Putamen (tissue), 1 donor: ENCODE measurements at places on chromosomes 12 and 14.

DNA sequence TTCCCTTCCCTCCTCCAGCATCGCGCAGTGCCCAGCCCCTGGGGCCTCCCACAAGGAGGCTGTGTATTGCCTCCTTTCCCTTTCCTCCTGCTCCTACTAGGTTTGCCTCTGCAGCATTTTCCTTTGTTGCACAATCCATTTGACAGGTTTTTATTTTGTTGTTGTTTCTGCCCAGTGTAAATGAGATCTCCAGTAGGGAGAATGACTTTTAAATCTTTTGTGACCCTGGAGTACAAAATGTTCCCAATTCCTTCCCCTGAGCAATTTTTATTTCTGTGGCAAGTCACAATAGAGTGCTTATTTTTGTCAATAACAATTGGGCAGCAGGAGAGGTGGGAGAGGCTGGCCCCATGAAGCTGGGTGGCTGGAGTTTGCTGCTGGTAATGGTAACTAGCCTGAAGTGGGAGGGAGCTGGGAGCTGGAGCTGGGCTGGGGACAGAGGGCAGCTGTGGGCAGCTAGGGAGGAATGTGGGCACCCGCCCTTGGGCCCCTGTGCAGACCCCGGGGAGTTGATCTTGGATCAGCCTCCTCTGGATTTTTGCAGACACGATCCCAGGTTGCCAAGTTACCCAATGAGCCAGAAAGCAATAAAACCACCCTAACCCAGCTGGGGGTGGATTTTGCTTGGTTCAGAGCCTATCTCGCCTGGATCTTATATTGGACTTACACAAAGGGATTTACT is 160.1 kb downstream of the KTN1 start:
- DNase-seq = no peak

DNA sequence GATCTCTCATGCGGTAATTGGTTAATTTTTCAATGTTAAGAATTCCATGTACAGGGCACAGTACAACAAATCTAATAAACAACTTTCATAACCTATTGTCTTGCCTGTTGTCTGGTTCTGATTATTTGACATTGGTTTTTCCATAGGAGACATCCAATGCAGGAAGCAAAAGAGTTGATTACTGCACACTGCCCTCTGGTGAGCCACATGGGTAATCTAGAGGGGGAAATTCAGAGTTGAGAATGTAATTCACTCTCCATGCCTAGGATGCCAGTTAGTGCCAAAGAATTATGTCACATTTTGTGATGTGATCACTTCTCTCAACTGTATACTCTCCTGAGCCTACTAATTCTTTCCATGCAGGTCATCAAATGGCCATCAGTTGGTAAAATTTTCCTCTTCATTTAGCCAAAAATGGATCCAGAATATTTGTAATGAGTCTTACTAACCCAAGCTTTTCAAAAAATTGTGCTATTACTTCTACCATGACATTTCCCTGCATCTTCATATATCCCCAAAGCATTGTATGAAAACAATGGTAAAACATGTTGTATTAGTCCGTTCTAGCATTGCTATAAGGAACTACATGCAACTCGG is 17.7 kb upstream of the CCDC91 start:
- no peak for DNase-seq

GRCh38 chr14:56579345-56580220 is at the start of gene TMEM260:
Gene TMEM260 (plus strand): TSS chr14:56579798. CDS start chr14:56579915, 117 bp downstream.
- peak; percentile 87 for DNase-seq

DNA sequence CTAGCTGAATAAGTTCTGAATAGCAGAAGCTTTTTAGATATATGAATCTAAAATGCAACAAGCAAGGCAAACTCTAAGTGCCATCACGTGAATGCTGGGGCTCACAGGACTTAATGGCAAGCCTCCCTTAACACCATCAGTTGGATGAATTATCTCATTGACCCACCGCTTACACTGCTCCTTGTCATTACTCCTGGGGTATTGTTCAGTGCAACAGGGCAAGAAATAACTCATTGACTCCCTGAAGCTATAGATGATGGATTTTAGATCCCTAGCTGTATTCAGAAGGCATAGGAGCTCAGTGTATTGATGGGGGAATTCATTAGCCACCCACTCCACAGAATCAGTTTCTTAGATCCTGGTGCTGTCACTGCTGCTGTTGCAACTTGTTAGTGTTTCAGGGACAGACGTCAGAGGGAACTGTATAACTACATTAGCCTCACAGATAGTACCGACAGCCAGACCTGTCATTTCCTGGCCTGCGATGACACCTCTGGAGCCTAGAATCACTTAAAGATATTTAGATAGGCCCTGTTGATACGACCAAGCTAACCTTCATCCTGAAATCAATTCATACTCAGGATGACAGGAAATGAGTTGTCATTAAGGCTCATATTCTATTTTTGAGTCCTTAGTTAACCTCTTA is 735.3 kb downstream of the DIO2 start:
- peak; percentile 43 for DNase-seq

DNA sequence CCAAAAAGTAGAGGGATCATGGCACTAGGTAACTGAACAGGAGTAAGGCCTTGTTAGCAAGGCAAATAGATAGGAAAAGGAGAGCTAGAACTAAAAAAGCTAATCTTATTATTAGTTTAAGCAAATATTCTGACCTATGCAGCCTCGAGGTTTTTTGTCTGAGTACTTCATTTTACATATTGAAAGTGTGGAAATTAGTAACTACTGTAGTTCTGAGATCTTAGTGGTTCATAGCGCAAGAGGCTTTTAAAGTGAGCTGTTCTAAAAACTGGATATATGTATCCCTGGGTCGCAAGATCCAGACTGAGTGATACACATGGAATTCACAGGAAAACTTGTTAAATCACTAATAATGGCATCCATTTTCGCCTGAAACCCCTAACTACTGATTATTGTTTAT is 411.0 kb upstream of the SOX5 start:
- no peak for DNase-seq

GRCh38 chr12:111677186-111677585 is 8.6 kb downstream of the BRAP start:
- peak; percentile 45 for DNase-seq

DNA sequence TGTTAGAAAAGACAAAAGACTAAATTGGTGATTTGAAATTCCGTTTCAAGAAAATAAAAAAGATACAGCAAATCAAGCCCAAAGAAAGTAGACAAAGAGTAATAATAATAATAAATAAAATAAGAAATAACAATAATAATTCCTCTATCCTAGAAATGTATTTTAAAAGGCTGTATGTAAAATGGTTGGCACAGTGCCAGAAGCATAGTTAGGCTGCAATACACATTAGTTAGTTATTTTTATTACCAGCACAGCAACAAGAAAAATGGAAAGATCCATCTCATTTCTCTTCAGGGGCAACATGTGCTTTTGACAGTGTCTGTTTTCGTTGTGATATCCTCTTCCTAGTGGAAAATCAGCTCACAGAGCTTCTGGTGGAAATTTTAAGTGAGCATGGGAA is 174.1 kb upstream of the TMTC1 start:
- no peak for DNase-seq

DNA sequence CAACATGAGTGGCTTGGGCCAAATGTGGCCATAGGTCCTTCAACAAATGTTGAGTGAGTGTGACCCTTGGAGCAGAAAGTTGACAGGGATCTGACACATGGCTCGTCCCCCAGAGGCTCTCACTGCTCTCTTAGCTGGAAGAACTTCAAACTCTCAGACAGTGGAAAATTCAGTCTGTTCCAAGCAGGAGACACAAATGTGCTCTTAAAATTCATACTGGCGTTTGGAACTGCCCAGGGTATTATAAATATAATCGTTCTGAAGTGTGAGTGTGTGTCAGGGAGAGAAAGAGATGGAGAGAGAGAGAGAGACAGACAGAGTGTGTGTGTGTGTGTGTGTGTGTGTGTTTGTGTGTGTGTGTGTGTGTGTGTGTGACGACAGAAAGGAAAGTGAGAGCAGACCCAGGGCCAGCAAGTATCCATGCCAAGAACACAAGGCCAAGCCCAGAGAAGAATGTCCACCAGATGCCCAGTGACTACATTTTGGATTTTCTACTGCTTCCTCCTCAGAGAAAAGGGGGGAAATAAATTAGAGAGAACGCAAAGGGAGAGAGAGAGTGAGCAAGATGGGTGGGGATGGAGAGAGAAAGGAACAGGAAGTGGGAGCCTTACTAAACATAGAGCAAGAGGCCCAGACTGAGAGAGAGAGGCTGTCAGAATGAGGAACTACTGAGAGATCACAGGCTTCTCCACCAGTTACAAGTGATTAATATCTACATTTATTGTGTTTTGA is 193.6 kb upstream of the NUDT4 start:
- no peak for DNase-seq

DNA sequence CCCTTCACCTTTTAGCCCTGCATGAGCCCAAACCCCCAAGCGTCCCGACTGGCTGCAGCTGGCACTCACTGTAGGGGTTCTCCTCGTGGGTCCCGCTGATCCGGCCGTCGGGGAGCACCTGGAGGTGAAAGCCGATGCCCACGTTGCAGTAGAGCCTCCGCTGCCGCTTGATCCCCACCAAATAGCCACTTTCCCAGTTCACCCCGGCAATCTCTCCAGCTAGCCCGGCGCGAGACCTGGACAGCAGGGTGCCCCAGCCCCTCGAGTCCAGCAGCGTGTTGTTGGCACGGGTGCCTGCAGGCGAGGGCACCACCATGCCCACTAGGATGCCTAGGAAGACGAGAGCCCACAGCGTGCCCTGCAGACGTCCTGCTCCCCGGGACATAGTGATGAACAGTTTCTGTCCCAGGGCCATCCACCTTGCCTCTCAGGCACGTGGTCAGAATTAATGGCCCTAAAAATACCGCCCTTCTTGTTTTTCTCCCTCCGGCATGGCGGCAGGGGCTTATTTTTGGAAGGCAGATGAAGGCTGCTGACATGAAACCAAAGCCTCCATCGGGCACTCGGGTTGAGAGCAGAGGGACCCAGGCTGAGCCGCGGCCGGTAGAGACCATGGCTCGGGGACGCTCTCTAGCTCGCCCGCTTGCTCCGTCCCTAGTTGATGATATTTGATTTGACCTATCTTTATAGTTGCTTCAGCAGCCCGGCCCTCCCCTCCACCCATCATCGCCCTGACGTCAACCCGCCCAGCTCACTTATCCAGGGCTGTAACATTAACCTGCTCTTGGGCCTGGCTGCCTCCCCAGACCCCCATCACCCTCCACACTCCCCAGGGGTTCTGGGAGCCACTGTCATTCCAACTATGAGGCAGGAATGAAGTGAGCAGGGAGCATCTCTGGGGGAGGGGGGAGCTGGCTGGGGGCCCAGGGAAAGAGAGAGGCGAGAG is at the start of gene FGF6:
Gene FGF6 (minus strand): TSS at position 660 of the 946 bp plus-strand sequence. CDS start 245 bp downstream, at position 415.
- no peak for DNase-seq

DNA sequence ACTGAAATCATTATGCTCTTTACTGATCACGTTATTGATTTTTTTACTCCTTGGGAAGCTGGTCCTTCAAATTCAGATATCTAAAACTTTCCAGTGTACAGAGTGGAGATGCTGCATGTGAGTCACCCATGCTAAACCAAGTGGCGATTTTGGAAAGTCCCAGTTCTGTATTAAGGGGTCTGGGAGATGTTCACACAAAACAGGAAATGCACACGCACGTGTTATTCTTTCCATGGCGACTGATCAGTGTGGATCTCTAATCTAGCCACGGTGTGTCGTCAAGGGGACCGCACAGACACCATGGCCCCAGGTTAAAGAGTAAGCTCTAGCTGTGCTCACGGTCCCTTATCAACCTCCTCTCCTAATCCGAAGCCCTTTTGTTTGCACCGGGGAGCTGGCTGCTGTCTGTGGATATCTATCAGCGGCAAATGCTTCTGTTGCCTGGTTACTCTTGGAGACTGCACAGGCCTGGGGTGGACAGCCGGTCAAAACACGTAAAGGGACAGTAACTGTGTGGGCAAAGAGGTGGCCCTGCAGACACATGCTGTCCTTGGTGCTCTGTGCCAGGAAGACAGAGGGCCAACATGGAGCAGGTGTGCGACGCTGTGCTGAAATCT is 96.6 kb downstream of the RIMBP2 start:
- no peak for DNase-seq

DNA sequence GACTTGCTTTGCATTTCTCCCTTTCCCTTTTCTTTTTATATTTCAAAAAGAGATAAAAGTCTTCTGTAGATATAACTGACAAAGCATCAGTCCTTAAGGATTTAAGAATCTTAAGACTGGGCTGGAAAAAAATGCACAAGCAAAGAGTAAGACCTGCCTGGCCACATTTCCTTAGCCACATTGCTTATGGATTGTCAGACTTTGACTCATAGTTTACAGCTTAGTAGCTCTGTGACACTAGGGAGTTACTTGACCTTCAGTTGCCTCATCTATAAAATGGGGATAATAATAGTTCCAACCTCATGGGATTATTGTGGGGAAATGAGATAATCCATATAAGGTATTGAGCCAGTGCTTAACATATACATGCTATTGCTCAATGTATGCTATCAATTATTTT is 66.4 kb upstream of the STK38L start:
- DNase-seq = no peak

DNA sequence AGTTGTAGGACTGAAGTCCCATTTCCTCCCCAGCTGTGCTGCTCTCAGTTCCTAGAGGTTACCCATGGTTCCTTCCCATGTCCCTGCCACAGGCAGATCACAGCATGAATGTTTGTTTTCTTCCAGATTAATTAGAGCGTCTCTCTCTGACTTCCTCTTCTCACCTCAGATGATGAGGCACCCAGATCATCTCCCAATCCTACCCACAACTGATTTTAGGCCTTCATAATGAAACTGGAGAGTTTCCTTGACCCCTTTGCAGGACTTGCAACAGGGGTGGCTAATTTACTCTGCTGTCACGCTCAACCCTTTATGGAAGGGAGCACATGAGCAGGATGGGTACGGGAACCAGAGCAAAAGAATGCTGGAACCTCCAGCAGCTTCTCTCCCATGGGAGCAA is 32.1 kb upstream of the TXNRD1 start:
- no peak for DNase-seq
